Activated CD4-positive, alpha-beta T cell treated with anti-CD3 and anti-CD28 coated beads, Interleukin-2, amount 10 ng/mL, durations not matched to agents 7 days and 5 days (primary cell): ENCODE measurements at places on chromosomes 6 and 20. TPM values are rescaled to one million over a fixed set of nuclear protein-coding genes. Genes with fewer than 3 reads are reported as not detected.
A peak's percentile ranks its signal among the peaks of the same experiment; 100 is the strongest.

- DNase-seq = peak; percentile 74
- H3K4me3 ChIP-seq = no peak overlapping the region
- H3K36me3 ChIP-seq = peaks cover 25% of the 10 kb centered on the region
- H3K27me3 ChIP-seq = no peaks in the 10 kb centered on the region
- H3K27ac ChIP-seq = peak overlapping the region; percentile 77
These were observed 46.3 kb downstream of the MCM8 start for GRCh38 chr20:5996765-5997164.

GRCh38 chr6:39576556-39577303 is 148.5 kb downstream of the KIF6 start:
- H3K4me1 ChIP-seq = no peaks in the 10 kb centered on the region
- peaks cover 3% of the 10 kb centered on the region for H3K27me3 ChIP-seq
- no peak overlapping the region for H3K27ac ChIP-seq
- H3K36me3 ChIP-seq = no peaks in the 10 kb centered on the region
- no peak overlapping the region for H3K4me3 ChIP-seq

- no peak for DNase-seq
- H3K27ac ChIP-seq = no peak overlapping the region
- no peaks in the 10 kb centered on the region for H3K36me3 ChIP-seq
- peaks cover 29% of the 10 kb centered on the region for H3K27me3 ChIP-seq
- peaks cover 27% of the 10 kb centered on the region for H3K4me1 ChIP-seq
- no peak overlapping the region for H3K4me3 ChIP-seq
These were observed 1.7 kb upstream of the GMPR start for GRCh38 chr6:16236631-16237199.

GRCh38 chr6:167237438-167238145 is 53.5 kb upstream of the UNC93A start:
- DNase-seq = no peak
- H3K36me3 ChIP-seq = no peaks in the 10 kb centered on the region
- H3K27ac ChIP-seq = no peak overlapping the region

- H3K4me3 ChIP-seq = no peak overlapping the region
- H3K36me3 ChIP-seq = peaks cover 3% of the 10 kb centered on the region
- DNase-seq = no peak
- H3K27me3 ChIP-seq = peaks cover 2% of the 10 kb centered on the region
These were observed 178.8 kb downstream of the SMOC2 start for GRCh38 chr6:168619560-168620314.

KCNQ5 gene
- total RNA-seq = 3.9 TPM

PARD6B gene
- total RNA-seq = 4.4 TPM

PSORS1C2 gene
- total RNA-seq = not detected

SNAI1 gene
- 0.15 TPM for total RNA-seq

FKBP1A gene
- total RNA-seq = 238 TPM
